ENCODE measurements at places on chromosomes 4 and X.

DNA sequence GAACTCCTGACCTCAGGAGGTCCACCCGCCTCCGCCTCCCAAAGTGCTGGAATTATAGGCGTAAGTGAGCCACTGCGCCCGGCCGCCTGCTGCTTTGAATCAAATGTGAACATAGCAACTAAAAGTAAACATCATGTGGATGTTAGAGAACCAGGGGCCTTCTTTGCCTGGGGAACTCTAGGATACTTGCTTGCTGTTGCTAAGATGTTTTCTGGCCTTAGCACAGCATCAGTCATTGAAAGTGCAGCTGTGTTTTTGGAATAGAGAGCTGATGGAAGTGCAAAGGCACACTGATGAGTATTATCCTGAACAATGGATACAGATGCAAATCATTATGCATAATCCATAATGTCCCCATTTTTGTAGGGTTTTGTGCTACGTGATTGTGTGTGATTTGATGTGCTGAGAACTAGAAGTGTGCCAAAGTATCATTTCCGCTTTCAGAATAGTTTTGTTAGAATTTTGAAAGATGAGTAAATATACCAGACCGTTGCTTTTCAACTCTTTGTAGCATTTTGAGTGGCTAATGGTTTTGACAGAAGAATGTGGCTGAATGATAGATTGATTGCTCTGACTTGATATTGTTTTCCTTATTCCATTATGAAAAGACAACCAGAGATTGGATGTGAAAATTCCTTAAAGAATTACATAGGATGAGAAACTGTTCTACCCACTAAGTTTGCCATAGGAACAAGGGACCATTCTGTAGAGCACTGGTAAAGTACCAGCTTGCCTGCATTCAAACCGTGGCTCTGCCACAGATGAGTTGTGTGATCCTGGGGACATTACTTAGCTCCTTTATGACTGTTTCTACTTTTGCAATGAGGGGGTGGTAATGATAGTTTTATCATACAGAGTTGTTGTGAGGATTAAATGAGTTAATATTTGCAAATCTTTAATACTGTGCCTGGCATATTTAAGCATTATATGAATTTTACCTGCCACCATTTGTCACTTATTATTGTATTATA, 74.7 kb downstream of the REPS2 start:
- no peak for DNase-seq

DNA sequence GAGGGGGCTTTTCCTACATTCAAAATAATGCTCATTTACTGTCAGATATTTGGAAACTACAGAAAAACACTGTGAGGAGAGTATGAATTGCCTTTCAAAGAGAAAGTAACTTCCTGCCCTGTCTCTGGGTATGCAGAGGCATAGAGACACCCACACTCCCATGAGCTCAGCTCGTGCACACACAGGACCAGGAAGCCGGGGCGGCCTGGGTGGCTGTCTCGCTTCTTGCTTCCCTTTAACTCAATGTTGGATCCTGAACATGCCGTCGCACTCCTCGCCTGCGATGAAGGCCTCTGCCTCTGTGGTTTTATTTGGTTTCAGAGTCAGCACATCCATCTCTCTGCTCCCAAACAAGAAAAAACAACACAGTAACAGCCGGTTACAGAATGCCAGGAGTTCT, 40.1 kb upstream of the GPR78 start:
- no peak for DNase-seq

DNA sequence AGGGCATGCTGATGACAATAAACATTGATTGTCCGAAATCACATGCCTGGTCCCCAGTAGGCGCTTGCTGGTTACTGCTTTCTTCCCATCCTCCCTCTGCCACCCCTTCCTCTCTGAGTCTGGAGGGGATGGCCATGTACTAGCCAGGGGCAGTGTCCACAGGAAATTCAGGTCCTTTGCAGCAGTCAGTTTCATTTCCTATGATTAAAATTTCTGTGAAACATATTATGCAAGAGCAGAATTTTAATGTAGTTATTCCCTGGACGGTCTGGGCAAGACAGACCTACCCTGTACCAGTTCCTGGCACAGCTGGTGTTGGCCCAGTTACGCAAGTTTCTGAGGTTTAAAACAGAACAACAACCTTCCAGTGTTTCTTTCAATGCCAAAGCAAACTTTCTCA, 28.2 kb upstream of the TLR2 start:
- DNase-seq: no peak

DNA sequence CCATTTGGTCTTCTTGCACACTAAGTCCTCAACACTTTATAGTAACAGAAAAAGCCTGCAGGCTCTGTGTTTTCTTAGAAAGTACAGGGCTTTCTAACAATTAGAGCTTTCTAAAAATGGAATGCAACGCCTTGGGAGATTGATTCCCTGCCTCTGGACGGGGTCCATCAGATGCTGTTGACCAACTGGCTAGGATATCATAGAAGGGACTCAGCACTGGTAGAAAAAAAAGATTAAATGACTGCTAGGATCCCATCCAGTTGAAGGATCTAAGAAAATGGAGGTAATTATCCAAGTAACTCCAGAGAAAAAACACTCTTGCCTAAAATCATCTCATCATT, 39.5 kb downstream of the USP46 start:
- DNase-seq: no peak

GRCh38 chrX:69489625-69490024, 14.5 kb upstream of the NALF2 start:
- DNase-seq: no peak

- DNase-seq: no peak
These were observed 511.5 kb downstream of the SPIN4 start for GRCh38 chrX:62839596-62839995.
